ENCODE measurements at places on chromosomes 6 and 20.

DNA sequence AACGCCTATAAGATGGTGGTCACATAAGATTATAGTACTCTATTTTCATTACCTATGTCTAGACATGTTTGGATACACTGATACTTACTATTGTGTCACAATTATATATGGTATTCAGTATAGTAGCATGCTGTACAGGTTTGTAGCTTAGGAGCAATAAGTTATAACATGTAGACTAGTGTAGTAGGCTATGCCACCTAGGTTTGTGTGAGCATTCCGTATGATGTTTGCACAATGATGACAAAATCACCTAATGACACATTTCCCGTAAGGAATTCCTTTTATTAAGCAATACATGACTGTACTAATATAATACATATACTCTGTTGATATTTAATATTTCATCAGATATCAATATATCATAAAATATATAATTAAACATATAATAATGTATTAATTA is 540.7 kb downstream of the BMP2 start:
- DNase-seq: no peak

DNA sequence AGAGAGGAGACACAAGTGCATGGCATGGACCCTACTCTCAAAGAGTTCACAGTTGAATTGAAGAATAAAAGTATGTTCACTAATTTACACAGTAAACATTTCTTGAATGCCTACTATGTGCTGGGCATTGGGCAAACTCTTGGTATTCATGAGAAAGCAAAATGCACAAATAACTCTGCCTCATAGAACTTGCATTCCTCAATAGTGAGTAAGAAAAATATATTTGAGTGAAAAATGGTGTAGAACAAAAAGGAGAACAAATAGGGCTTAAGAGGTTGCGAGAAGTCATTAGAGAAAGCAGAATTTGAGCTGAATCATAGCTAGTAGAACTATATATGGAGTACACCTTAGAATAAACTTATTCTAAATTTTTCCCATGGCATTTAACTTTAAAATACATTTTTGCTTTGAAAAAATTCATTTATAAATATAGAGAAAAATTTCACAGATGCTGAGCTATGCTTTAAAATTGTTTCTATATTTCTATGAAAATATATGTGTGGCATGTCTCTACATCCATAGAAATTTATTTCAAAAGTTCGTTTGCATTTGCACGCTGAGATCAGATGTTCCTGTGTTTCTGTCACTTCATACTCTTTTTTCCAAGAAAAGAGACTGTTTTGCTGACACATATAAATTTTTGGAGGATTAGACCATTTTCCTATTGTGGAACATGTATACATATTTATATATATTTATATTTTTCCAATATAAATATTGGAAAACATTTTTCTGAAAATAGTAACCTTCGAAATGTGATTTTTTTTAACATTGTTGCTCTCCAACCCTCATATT is 236.1 kb downstream of the KCNQ5 start:
- no peak for DNase-seq

- DNase-seq: no peak
Observed at GRCh38 chr20:62864207-62864606, 2.6 kb upstream of the TCFL5 start.

GRCh38 chr20:52191132-52191915 is at the start of gene ZFP64:
Gene ZFP64, minus strand, starts transcription at chr20:52191779. Its CDS starts 143 bp downstream, at chr20:52191636.
- DNase-seq: peak; percentile 69

- no peak for DNase-seq
Observed at GRCh38 chr20:5044075-5044620, 42.8 kb upstream of the SLC23A2 start.

DNA sequence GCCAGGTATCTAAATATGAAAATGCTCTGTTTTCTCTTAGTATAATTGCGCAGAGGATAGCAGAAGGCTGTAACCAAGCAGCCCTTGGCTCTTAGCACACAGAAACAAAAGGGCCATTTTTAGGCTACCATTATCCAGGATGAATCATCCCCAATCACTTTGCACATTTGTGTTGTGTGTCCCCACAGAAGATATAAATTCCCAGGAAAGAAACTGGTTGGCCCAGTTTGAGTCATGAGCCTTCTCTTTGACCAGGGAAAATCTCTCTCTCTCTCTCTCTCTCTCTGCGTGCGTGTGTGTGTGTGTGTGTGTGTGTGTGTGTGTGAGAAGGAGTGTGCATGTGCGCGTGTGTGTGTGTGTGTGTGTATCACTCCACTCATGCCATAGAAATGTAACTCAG is 178.5 kb downstream of the FRK start:
- DNase-seq: no peak

DNA sequence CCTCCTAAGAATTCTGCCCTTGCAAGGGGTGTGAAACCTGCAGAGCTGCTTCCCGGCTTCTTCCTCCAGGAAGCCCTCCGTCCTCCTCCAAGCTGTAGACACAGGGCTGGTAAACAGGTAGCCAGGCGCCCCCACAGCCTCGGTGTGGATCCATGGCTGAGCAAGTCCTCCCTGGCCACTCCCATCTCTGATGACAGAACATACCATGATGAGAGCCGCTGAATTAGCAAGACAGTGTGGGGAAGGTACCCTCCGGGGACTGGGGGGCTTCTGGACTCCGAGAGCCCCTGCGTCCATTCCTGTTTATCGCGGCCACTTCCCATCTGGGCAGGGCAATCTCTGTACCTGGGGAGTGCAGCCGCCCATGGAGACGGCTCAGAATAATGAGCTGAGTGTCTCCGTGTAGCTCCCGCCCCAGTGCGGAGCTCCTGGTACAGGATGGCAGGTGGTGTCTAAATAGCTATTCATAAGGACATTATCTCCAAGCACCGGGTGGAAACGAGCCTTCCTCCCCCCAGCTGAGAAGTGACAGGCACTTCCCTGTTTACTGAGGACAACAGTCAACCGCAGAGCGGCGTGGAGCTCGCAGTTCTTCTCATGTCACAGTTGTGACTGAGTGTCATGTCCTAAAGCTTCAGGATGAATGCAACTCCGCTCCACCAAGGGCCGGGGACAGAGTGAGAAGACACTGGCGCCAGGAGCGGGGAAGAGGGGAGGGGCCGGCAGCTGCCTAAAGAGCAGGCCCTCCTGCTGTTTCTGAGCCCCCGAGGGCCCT is 22.7 kb upstream of the NTSR1 start:
- DNase-seq: no peak

- no peak for DNase-seq
Observed at GRCh38 chr20:17993546-17993945, 24.7 kb downstream of the MGME1 start.

DNA sequence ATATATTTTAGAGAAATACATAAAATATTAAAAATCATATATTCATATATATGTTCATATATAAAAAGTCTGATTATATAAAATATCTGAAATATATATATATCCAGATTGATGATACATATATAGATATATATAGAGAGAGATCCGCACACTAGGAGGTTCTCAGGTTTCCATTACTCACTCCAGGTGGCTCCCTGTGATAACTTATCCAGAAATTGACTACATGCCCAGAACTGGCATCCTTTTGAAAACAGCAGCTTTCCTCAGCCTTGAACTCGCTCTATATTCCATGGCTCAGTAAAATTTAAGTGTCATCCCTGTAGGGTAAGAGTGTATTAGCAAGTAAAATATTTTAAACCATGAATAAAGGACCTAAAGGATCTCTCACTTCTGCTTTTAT is 206.8 kb downstream of the TINAG start:
- DNase-seq: no peak

DNA sequence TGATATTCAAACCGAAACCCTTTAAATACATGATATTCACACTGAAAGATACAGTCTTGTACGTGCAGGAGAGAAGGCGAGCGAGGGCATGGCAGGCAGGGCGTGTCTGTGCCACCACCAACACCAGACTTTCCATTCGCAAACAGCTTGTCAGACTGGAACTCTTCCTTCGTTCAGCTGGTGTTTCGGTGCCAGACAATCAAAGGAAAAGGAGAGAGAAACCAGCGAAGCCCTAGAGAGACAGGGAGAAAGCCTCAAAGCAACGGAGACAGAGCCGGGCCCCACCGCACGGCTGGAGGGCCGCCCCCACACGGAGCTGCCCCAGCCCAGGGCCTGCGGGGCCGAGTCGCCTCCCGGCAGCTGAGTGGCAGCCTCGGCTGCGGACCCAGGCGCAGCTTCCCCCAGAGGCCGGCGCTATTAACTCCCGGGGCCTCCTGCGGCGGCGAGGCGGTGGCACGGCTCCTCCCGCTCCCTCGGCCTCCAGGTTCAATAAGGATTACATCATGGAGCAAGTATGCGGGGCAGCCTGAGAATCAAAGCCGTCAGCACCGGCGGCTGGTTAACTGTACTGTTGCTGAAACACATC is 32.1 kb upstream of the NR2E1 start:
- no peak for DNase-seq

- DNase-seq: no peak
Observed at GRCh38 chr20:51579137-51579536, 36.6 kb upstream of the NFATC2 start.

GRCh38 chr6:50049829-50050228 is at the start of gene DEFB112:
Gene DEFB112, minus strand, starts transcription at chr6:50049929. Its CDS starts 60 bp downstream, at chr6:50049869.
- DNase-seq: no peak

- DNase-seq: no peak
Observed at GRCh38 chr6:29790626-29791025, 37.0 kb upstream of the HLA-G start.

DNA sequence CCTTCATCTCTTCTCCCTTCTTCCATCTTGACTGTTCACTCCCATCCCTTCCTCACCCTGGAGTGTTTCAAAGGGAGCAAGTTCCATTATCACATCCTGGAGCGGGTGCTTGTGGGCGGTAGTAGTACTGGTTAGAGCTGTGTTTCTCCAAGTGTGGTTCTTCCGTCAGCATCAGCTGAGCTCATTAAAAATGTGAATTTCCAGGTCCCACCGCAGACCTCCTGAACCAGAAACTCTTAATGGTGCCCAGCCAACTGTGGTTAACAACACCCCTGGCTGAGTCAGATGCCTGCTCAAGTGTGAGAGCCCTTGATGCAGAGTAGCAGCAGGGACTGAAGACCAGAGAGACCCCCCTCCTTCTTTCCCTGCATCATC is 24.4 kb downstream of the ANGPT4 start:
- DNase-seq: no peak

GRCh38 chr20:673603-674001 is 2.0 kb downstream of the SCRT2 start:
- no peak for DNase-seq

GRCh38 chr6:30915591-30915946 is 1.5 kb downstream of the VARS2 start:
- no peak for DNase-seq

DNA sequence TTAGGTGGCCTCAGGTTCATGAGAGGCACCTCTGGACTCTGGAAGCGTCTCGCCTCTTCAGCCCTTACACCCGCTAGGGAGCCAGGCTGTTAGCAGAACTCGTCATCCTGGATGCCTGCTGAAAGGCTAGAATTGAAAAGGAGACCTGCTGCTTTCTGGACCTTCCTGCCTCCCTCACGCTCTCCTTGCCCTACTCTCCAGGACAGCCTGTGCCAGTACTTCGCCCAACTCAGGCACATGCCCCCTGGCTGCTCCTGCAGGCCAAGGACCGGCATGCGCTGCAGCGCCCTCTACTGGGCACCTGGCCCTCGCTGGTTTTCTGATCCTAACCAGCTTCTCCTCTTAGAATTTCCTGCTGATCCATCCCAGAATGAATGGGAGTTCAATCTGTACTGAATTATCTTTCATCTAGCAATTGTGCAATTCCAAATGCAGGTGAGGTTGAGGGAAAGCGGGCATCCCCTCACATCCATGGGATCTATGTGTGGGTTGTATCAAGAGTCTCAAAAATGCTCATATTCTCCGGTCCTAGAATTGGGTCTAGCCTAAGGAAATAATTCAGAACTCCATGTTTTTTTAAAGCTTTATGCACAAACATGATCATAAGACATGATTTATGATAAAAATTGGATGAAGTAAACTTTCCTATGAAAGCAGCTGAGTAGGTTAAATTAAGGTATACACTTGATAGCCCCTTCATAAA is 78.0 kb downstream of the PTPN1 start:
- DNase-seq: peak; percentile 58

DNA sequence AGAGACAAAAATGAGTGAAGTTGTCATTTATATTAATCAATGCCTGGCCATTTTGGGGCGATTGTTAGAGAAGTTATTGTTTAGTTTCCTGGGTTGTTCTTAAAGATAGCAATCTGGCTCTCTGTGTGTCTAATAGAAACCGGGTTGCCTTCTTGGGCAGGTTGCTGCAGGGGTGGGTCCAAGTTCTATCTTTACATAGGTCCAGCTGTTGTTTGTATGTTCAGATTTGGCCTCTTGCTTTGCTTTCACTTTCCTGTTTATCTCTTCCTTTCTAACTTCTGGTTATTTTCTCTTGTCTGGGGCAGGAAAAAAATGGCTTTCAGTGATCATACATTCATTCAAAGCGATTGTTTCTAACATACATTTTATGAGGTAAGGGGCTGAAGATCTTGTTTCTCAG is 128.4 kb upstream of the NOX3 start:
- no peak for DNase-seq

- no peak for DNase-seq
Observed at GRCh38 chr6:110366975-110367374, 8.8 kb upstream of the METTL24 start.

GRCh38 chr6:9408402-9409117 is 973.2 kb upstream of the SLC35B3 start:
- DNase-seq: no peak

- no peak for DNase-seq
Observed at GRCh38 chr6:145783796-145784195, 30.8 kb downstream of the FBXO30 start.

- no peak for DNase-seq
Observed at GRCh38 chr6:36533321-36533720, 14.0 kb downstream of the STK38 start.

DNA sequence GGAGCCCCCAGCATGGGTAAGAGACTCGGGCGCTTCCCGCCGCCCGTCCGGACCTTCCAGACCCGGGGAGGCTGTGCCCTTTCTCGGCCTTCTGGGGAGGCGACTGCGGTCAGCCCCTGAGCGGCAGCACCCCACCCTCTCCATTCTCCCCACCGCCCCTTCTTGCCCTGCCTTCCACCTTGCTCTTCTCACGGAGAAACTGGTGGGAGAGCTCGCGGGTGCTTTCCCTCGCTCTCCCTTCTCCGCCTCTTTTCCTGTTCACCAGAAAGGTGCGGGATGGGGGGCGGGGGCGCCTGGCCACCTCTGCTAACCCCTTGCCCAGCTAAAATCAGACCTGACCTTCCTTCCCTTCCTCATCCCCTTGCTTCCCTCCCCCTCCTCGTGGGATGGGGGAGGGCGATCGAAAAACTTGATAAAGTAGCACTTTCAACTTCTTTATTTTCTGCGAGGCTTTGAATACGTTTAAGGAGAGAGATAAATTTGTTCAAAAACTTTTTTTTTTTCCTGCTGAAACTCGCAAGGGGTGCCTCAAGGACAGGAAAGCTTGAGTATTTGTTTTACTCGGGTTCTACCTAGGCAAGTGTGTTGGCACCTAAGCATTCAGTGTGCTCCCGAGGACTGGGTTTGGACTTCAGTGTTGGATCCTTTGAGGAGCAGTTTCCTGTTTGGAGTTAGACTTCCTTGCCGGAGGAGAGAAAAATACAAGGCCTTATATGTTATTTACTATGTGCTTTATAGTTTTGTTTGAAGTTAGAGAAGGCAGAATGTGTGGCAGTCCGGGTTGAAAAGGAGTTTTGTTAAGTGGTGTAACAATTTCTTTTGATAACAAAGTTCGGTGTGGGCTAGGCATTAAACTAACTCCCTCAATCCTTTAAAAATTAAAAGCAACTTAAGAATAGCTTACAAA is 897 bp downstream of the CD2AP start:
- DNase-seq: no peak

- no peak for DNase-seq
Observed at GRCh38 chr6:24076011-24076410, 50.0 kb upstream of the NRSN1 start.

Data from activated T-helper 2 cell treated with anti-CD3 and anti-CD28 coated beads, Interferon-gamma antibody, Interleukin-2, Interleukin-4, amounts not matched to agents 10 μg/mL and 5 μg/mL and 100 μg/mL, durations not matched to agents 14 hours and 24 hours and 36 hours (primary cell).